Brain microvascular endothelial cell (primary cell): ENCODE measurements at places on chromosomes 13 and 19.

DNA sequence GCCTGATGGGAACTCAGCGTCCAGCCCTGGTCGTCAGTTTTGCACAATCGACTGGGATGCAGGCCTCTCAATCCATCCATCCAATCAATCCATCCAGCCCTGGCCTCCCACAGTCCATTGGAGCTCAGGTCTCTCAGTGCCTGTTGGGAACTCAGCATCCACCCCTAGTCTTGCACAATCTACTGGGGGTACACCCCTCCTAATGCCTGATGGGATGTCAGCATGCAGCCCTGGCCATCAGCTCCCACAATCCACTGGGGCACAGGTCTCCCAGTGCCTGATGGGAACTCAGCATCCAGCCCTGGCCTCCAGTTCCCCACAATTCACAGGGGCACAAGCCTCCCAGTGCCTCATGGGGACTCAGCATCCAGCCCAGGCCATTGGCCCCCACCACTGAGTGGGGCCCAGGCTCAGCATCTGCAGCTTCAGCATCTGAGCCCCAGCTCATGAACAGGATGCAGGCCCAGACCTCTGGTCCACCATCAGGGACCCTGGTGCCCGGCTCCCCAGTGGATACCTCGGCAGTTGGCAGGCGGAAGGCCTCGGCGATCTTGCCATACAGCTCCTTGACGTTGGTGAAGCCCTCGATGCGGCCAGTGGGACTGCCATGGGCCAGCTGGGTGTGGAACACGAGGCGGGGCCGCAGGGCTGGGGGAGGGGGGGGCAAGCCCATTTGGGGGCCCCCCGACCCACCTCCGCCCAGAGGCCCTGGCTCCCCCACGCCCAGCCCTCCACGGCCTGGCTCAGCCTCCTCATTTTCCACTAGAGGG lies 7.2 kb upstream of the PTGER1 start:
- DNase-seq = no peak

DNA sequence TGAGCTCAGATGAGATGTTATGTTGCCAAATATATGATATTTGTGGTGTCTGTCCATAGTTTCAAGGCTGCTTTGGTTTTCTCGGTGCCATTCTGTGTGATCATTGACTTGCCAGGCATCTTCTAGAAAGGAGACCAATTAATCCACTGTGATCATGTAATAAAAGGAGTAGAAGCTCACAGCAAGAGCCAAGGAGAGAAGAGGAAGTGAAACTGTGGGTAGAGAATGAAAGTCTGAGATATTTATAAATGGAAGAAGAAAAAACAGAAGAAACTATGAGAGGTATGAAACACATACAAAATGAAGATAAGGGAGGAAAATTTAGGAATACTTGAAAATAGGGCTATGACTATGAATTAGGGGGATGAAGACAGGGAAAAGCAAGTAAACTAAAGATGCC lies 11.1 kb upstream of the ZNF613 start:
- DNase-seq = no peak

DNA sequence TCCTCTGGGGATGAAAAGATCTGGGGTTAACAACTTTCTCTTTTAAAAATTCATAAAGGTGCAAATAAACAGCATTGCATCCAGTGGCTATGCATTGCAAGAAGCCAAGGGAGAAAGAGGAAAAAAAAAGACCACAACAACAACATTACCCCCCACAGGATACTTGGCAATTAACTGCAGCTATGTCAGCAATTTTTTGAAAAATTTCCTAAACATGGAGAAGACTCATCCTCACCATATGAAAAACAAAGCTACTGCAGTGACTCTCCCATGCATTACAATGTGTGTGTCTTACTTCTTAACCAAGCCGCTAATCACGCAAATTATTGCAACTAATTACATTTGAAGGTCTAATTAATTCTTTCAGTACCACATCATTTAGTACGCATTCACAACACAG lies 309.8 kb upstream of the ZNF507 start:
- no peak for DNase-seq

DNA sequence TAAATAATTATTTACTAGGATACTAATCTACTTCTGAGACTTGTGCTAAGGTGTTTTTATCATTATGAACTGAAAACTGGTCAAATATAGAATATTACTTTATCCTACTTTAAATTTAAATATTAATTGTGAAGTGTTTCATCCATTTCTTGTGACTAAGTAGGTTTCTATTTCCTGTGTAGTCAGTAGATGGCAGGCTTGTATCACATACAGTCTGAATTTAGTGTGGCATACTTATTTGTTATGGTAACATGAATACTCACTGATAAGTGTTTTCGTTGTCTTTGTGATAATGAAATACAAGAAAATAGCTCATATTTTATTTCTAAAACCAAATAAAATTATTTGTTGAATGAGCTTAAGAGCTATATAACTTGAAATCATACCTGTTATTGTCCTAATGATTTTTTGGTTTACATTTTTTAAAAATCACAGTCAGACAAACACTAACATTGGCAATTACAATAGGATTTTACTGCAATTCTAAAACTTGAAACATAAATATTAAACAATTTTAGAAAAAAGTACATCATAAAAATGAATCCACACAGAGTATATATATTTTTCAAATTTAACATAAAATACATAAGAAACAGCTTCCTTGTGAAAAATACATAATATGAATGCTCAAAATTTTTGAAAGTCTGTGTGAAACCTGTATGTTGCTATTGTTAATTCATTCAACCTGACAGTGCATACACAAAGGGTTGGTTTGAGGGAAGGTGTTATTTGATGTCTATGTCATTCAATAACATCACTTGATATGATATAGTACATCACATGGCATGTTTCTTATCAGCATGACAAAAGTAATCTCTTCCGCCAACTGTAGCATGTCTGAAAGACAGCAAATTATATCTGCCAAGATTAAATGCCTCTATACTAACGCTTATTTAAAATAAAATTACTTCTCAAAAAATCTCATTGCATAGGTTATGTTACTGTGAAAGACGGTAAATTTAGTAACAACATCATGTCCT lies 904.8 kb upstream of the PCDH20 start:
- DNase-seq = peak; percentile 24

DNA sequence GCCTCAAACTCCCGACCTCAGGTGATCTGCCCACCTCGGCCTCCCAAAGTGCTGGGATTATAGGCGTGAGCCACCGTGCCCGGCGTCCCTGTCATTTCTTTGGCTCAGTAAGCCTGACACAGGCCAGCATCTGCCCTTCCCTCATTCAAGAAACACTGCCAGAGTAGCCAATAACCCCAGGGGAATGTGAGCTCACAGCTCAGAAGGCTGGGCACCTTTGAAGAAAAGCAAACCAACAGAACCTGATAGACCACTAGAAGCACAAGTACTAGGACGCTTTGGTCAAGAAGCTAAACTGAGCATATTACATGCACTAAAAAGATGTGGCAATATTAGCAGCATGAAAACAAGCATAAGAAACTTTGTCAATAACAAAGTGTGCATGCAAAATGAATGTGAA lies 14.2 kb downstream of the SIGLEC5 start:
- no peak for DNase-seq

GRCh38 chr19:12162513-12162881 lies 399 bp upstream of the ZNF136 start:
- no peak for DNase-seq

DNA sequence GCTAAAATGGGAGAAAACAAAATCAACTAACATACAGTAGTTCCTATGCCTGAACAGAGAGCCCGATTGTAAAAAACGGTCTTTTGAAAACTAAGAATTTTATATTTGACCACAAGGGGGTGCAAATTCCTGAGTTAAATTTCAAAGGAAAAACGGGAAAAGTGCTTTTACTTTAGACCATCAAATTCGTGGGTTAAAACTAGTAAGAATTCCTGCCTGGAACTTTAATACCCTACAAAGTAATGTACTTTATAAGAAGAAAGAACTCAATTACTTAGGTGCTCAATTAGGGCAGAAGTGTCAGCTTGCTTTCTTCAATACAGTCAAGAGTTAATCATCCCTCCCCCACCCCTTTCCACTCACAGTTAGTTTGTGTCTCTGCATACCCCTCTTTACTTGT lies 69.8 kb downstream of the KCNRG start:
- no peak for DNase-seq
